RPMI7951 (cell line): ENCODE measurements at places on chromosomes 6 and 20. TPM values are rescaled to one million over a fixed set of nuclear protein-coding genes. Genes with fewer than 3 reads are reported as not detected.

DNA sequence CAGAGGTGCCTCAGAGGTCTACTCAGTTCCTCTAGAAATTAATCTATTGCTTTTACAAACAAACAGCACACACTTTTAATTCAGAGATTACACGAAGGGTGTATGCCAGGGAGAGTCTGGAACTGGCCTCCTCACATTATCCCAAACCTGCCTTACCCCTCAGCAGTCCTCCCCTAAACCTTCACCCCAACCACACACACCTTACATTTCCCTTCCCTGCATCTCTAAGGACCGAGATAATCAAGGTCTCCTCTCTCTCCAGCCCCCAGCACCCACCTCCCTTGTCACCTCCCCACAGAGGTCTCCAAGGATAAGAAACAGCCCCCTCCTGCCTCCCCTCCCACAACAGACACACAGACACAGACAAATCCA lies 6.1 kb downstream of the HLA-DRB1 start:
- DNase-seq: no peak

DEFB132 gene
- total RNA-seq: not detected in 2 replicates

- DNase-seq: no peak
These were observed 258.8 kb downstream of the SMOC2 start for GRCh38 chr6:168699631-168700295.

DNA sequence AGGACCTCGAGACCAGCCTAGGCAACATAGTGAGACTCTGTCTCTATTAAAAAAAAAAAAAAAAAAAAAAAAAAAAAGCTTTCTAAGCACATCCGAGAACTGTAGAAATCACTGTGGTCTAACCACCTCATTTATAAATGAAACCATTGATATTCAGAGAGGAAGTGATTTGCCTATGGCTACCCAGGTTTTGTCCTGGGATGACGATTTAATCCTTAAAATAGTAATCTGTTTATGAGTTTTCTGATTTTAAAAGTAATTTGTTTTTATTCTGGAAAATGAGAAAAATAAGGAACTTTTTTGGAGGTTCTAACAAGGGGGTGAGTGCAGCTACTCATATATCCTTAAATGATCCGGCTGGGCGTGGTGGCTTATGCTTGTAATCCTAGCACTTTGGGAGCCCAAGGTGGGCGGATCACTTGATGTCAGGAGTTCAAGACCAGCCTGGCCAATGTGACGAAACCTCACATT lies 6.5 kb upstream of the BTN3A2 start:
- DNase-seq: no peak

DNA sequence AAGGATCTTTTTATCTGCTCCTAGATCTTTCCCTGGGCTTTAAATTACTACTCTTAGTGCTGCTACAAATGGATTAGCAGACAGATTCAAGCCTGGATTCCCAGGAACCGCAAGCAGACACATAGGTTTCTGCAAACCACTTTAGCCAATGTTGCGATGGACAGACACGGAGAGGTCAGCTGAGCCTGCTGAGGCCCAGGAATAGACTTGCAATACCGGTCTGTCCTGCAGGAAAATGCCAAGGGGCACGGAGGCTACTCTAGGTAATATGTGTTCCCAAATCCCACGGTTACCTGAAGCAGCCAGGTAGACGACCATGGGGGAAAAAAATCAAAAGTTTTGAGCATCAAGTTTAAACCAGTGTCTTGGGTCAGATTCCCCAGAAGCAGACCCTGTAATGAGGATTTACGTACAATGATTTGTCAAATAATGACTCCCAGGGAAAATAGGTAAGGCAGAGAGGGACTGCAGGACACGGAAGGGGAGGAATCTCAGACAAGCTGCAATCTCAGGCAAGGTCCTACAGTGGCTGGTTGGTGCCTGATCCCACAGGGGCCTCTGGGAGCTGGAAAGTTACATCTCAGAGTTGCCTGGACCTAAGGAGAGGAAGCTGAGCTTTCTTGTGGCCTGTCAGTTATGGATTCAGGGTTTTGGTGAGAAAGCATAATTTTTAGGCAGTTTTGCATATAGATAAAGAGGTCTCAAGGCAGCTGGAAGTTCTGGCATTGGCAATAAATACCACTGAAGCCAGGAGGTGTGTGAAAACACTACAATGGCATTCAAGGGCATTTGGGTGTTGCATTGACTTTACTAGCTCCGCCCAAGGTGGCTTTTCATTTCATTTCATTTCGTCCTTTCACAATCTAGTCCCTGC lies 12.5 kb downstream of the OTOR start:
- DNase-seq: no peak

GRCh38 chr6:118223316-118223715 lies 316.3 kb downstream of the SLC35F1 start:
- no peak for DNase-seq

DNA sequence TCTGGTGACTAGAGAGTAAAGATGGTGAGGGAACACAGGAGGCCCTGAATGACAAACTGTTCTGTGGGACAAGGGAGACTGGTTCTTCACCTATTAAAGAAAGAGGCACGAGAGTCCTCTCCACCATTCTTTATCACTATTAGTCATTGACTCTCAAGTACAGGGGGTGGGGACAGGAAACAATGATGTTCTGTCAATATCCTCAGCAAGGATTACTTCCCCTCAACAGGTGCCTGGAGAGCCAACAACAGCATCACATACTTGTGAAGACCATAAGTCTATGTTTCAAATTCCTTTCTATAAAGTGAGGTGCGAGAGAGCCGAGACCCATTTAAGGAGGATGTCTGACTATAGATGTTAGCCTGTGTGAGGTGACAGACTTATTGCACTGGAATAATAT lies 72.4 kb upstream of the TBC1D7 start:
- DNase-seq: no peak

DNA sequence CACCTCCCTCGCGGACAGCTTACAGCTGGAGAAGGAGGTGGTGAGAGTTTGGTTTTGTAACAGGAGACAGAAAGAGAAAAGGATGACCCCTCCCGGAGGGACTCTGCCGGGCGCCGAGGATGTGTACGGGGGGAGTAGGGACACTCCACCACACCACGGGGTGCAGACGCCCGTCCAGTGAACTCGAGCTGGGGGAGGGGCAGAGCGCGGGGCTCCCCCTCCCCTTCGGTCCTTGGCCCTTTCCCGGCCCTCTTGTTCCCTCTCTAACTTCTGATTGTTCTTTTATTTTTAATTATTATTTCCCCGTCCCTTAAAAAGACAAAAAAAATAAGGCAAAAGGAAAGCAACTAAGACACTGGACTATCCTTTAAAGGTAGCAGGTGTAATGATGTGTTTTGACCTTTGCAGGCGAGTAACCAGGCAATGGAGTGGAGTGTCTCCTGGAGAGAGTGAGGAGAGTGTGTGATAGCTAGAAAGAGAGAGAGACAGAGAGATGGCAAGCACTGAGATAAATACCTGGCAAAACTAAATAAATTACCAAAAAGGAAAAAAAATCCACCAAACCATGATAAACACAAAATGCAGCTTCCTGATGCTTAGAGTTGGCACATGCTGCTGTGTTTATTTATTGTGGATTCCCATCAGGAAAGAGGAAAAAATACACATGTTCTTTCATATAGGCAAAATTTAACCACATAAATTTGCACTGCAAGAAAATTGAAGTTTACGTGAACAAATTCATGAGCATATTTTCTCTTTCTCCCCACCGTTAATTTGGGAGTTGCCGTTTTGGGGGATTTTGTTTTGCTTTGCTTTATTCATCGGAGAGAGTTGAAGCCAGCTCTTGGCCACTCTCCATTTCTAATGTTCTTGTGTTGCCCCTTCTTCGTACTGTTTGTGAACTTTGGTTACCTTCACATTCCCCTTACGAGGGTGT lies 1.9 kb downstream of the POU3F2 start:
- no peak for DNase-seq

DNA sequence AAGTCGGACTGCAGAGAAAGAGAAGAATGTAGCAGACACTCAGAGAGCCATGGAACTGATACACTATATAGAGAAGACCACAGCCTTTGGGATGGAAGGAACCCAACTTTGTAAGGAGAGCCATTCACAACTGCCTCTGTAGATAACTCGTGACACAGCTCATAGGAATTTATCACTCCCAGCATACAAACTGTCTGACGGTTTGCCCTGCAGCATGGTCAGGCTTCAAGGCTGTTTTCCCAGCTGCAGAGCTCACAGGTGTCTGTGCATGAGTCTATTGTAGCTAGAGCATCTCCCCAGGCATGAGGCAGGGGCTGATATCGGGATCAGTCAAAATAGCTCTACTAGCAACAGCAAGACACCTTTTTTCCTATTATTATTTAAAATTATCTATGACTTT lies 130.5 kb upstream of the DTNBP1 start:
- DNase-seq: peak; percentile 93

DNA sequence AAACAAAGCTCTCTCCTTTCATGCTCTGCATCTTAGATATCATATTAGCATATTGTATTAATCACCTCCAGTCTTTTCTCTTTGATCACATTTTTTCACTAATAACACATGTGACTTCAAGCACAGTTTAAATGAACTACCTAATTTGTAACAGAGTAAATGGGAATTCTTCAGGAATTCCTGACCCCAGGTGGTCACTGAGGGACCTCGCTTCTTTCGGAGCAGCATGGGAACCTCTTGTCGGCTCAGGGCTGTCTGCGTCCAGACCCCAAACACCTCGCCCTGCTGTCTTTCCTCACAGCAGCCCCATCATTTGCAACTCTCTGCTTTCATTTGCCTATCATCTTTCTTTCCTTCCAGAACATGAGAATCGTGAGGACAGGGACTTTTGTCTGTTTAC lies 103.5 kb downstream of the DACT2 start:
- DNase-seq: no peak

GRCh38 chr6:71727632-71728294 lies 158.6 kb upstream of the RIMS1 start:
- no peak for DNase-seq

DNA sequence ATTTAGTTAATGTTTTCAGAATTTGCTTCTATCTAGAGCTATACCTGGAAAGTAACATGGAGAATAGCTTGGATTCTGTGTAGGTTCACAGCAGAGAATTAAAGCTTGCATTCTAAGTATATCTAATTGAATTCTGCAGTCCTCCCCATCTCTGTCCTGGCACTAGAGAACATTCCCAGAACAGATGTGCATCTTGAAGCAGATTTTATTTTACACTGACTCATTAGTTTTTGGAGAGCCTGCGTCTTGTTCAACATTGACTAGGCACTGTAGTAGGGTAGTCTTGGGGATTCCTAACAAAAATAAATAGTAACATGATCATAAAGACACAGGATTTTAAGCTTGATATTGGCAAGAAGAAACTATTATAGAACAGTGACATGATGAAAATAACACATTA lies 36.2 kb upstream of the BAG2 start:
- no peak for DNase-seq

DNA sequence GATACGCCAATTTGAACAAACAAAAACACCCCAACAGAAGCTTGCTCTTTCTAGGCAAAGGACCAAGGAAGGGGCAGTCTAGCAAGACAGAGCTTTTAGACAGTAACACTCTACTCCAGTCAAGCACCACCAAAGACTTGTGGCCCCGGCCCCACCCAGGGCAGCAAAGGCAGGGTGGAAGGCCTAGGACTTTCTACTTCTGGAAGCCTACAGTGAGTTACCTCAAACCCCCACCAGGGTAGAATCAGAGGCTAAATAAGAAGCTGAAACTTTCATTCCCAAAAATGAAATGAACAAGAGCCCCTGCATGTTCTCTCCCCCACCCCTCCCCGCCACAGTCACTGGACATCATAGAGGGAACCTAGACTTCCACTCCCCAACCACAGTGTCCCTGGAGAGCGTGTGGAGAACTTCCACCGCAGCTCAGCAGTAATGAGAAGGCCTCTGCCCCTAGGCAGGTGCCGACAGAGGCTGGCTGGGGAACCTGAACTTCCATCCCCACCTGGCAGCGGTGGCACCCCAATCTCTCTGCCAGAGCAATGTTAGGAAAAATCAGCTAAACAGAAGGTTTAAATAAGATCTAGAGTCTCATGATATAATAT lies 40.0 kb downstream of the KATNA1 start:
- DNase-seq: no peak

OXT gene
- not detected in 2 replicates for total RNA-seq

- no peak for DNase-seq
These were observed 13.1 kb upstream of the SAYSD1 start for GRCh38 chr6:39128106-39128505.

DNA sequence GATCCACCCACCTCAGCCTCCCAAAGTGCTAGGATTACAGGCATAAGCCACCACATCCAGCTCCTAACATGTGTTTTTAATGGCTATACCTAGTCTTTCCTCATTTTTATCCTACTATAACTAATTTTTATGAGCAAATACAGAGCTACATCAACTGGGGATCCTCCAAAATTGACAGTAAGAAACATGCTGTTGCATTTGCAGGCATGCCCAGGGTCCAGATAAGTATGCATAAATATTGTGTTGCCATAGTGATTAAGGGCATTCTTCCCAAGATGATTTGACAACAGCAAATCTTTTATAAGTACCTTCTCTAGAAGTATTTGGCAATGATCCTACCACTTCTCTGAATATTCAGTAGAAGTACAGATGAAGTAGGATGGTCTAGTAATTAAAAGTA lies 41.9 kb upstream of the MOXD1 start:
- DNase-seq: peak; percentile 68

ROS1 gene
- 0.36 and 0.49 TPM in 2 replicates for total RNA-seq

GRCh38 chr20:54156522-54156921 lies 17.3 kb downstream of the CYP24A1 start:
- DNase-seq: no peak

DNA sequence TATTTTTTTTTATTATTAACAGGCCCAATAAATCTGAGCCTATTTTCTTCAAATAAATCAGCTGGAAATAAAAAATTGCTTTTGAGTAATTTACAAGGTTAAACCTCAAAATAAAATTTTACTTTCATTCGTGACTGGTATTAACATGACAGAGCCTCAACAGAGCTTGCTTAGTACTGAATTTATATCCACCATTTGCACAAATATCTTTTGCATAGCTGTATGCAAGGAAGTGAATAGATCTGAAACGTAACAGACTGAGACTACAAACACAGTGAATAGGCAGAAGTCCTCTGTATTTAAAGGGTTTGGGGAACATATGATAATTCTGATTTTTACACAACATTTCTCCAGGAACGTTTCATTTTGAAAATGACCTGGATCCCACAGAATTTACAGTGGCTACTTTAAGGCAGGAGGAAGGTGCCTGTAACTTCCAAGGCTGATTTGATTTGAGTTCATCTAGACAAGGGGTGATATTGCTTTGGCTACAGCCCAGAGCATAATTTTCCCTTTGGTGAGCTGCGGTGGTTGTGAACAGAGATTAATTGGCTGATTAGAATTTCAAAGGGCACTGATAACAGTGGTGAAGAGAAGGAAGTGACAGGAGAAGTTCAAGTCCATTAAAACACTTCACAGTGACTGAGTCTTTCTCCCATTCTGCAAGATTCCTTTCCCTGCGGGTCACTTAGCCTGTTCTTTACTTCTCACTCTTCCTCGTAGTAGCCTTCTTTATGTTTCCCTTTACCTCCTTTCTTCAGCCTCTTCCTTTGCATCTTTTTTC lies 121.2 kb upstream of the SASH1 start:
- no peak for DNase-seq

DNA sequence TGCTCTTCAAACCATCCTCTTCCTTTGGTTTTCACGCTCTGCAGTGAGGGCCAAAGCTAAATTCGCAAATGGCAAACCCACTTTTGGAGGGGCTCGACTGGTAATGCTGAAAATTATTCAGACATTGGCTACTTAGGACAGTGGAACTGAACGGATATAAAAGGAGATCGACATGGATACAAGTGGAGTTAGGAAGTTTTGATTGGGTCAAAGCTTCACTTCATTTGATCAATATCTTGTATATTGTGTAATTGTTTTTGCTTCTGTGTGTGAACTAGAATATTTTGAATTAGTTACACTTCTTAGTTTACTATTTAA lies 1.2 kb downstream of the FAM8A1 start:
- no peak for DNase-seq

CUTA gene
- total RNA-seq: 250 and 282 TPM in 2 replicates

GRCh38 chr6:157323255-157323965 lies at the start of gene TMEM242:
TMEM242 (minus strand) TSS chr6:157323519; CDS start chr6:157323499, 20 bp downstream.
- DNase-seq: peak; percentile 92
